ENCODE measurements at places on chromosomes 12 and 14.

DNA sequence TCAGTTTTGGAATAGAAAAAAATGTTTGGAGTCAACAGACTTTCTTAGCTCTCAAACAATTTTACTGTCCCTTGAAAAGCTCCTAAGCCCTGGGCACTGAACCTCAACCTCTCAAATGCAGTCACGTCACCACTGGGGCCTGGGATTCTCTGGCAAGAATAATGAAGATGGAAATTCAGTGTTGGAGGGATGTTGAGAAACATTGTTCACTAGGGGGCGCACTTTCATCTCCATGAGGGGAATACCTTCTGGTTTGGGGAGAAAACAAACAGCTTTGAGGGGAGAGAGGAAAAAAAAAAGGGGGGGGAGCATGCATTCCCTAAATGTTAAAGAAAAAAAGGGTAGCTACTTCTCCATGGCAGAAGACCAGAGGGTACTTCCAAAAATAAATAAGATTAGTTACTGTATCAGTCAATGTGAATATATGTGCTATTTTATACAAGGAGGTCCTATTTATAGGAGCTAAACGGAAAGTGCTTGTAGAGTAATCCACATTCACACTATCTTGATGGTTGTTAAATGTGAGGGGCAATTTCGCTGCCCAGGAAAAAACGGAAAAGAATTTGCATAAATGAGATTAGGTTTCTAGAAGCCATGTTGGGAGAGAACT lies 5.8 kb upstream of the TBPL2 start:
- no peak for DNase-seq

GRCh38 chr14:55711175-55711811 lies 131.3 kb downstream of the KTN1 start:
- no peak for DNase-seq

GRCh38 chr14:64232944-64233343 lies 61.2 kb downstream of the ESR2 start:
- DNase-seq = no peak

DNA sequence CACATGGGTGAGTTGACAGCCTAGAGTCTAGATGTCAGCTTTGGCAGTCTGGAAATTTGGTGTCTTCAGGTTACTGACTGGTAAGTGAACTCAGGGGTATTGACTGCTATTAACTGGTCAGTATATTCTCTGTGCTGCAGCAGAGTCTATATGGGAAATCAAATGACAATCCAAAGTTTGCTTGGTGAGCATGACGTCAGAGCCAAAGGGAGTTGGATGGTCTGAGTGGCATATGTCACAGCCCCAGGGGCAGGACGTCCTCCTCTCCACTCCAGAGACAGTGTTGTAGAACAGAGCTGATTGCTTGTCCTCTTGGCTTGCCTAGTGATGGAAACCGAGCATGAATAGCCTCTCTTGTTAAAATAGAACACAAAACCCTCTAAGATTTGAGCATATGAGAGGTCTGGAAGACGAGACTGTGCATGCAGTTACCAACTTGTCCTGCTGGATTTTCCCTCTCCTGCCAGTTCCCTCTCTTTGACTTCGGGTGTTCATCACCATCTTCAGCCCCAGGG lies 3.3 kb upstream of the TBC1D30 start:
- DNase-seq = no peak

DNA sequence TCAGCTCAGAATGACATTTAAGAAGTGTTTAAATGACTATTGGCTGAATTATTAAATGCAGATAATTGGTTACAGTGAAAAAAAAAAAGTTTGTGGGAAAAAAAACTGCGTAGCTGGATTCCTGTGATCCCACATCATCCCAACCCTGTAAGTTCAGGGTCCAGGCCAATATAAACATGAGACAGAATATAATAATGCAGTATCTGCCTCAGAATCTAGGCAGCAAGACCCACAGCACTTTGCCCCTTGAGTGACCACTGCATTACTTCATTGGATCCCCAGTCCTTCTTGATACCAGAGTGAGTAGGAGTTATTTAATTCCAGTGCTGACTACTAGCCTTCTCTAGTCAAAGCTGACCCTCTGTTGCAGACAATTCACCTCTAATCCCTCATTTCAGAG lies 272.6 kb downstream of the CCER1 start:
- DNase-seq = no peak

- no peak for DNase-seq
Observed at GRCh38 chr12:62306569-62307530, 46.6 kb downstream of the USP15 start.
